ENCODE measurements at places on chromosomes 13 and 19.

- DNase-seq = no peak
Measured at GRCh38 chr19:6113616-6114188, 3.4 kb upstream of the RFX2 start.

DNA sequence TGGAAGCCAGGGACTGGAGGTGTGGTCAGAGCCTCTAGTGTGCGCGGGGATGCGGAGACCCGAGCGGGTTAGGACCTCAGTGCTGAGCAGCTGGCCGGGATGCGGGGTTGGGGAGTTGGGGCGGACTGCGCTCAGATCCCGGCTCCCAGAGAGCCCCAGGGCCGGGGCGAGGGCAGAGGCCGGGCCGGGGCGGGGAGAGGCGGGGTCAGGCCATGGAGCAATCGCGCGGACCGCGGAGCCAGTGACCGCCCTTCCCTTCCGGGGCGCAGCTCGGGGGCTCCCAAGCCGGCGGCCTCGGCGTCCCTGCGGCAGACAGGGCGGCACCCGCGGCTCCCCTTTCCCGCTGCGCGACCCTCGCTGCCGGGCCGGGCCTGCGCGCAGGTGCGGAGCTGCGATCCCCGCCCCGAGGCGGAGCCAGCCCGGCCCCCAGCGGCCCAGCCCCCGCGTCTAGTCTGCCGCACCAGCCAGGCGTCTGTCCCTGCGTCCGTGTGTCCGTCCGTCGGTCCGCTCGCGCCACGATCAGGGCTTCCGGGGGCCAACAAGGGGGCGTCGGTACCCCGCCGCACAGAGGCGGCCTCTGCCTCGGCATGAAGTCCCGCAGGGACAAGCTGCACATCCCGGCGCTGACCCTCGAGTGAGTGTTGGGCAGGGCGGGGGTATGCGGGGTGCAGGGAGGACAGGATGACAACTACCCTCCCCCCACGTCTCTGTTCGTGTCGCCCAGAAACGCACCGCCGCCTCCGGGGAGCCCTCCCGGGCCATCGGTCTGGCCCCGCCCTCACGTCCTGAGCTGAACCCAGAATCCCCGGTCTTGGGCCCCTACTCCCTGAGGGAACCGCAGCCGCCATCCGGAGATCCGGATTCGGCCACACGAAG, 12.4 kb downstream of the MAST3 start:
- DNase-seq = no peak

DNA sequence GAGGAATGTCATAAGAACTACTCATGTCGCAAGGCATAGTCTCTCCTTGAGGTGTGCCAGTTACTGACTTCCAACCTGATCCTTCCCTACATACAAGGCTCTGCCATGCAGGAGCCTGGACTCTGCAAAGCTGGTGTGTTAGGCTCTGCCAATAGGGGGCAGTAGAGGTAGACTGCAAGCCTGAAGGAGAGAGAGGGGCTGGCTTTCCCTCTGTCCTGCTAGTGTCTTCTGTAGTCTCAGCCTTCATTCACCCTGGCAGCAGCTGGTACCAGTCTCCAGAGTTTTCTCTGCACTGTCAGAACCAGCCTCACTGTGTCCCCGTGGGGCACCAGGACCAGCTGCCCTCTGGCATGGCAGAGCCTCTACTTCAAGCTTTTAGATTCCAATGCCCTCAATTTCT, 14.5 kb downstream of the SHISA2 start:
- DNase-seq = no peak

DNA sequence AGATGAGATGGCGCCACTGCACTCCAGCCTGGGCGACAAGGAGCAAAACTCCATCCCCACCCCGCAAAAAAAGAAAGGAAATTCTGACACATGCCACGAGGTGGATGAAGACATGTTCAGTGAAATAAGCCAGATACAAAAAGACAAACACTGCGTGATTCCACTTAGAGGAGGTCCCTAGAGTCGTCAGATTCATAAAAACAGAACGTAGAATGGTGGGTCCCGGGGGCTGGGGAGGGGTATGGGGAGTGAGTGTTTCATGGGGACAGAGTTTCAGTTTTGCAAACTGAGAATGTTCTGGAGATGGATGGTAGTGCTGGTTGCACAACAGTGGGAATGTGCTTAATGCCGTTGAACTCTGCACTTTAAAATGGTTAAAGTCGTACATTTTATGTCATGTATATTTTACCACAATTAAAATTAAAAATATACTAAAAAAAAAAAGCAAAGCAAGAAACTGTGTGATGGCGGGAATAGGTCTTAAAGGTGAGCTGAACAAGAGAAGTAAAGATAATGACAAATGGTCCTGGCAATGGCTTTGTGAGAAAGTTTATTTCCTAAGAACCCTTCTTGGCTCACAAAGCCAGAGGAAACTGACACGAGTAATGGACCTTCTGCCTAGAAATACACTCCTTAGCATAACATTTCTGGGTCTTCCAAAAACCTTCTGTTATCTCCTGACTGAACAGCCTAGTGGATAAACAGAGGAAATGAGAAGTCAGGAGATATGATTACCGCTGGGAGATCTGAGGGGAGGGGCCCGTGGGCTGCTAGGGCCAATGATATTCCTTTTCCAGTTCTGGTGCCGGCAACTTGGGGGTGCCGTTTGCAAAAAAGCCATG, 4.2 kb upstream of the SPC24 start:
- no peak for DNase-seq

- no peak for DNase-seq
Measured at GRCh38 chr13:48827709-48828108, 148.0 kb upstream of the FNDC3A start.

DNA sequence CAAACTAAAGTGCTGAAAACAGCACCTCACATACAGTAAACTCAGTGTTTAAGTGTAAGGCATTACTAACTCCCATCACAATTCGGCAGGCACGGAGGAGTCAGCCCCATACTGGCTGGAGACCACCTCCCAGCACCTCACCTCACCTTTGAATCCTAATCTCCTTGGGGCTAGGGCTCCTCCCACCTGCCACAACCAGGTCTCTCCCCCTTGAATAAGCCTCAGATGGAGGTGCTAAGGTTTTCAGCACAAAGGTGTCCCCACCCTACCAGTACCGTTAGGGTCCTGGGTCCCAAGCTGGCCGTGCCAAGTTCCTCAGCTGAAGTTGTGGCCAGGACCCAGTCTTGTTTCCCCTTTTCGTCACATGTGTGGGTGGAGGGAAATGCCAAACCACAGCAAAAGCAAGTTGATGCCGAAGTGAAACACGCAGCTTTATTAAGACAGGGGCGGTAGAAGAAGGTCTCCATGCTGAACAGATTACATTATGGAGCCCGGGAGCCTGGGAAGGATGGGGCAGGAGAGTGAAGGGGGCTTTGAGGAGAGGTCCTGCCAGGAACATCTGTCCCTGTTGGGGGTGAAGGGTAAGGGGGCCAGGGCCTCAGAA, at the start of gene IGFLR1:
Gene IGFLR1 (minus strand): TSS at position 332 of the 604 bp plus-strand sequence. CDS start 1,272 bp downstream, outside the sequence.
- DNase-seq = no peak

Data from NCI-H187 treated with DMSO at 0.1 percent for 48 hours (cell line).